Activated T-helper 2 cell treated with anti-CD3 and anti-CD28 coated beads, Interferon-gamma antibody, Interleukin-2, Interleukin-4, amounts not matched to agents 10 μg/mL and 5 μg/mL and 100 μg/mL, durations not matched to agents 14 hours and 24 hours and 36 hours (primary cell): ENCODE measurements at places on chromosomes 2 and 18. TPM values are rescaled to one million over a fixed set of nuclear protein-coding genes. Genes with fewer than 3 reads are reported as not detected.

Gene ADCY3
- total RNA-seq = 108 and 112 TPM in 2 replicates

Gene C2orf80
- total RNA-seq = not detected in 2 replicates

DNA sequence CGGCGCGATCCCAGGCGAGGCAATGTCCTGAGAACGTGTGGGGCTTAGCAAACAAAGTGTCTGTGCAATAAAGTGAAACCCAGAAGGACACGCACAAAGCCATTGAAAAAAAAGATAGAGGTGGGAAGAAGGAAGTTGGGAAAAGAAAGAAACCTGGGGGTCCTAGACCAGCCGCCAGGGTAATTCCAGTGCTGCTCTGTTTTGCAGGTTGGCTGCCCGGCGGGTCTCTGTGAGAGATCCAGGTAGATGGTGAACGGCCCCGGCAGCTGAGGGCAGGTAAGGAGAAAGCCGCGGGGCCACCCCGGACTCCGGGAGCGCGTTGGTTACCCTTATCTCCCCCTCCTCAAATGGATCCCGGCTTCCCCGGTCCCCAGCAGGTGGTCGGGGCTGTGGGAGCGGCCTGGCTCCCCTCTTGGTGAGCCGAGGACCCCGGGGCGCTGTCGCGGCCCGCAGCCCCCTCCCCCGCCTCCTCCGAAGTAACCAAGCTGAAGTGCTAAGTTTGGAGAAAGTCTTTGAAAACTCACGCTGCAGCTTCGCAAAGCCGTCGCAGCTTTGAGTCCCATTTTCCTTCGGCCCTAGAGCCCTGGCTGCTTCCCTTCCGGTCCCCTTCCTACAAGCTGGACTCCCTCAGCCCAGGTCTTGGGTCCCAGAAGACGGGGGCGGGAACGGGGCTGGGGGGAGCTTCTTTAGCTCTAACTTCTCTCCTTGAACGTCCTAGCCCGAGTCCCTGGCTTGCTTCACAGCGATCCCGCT lies 588 bp downstream of the OTX1 start:
- peaks cover 31% of the 10 kb centered on the region for H3K4me1 ChIP-seq
- DNase-seq = no peak
- peak overlapping the region; percentile 67 for H3K4me3 ChIP-seq
- no peaks in the 10 kb centered on the region for H3K36me3 ChIP-seq
- H3K27me3 ChIP-seq = peaks cover 82% of the 10 kb centered on the region

DNA sequence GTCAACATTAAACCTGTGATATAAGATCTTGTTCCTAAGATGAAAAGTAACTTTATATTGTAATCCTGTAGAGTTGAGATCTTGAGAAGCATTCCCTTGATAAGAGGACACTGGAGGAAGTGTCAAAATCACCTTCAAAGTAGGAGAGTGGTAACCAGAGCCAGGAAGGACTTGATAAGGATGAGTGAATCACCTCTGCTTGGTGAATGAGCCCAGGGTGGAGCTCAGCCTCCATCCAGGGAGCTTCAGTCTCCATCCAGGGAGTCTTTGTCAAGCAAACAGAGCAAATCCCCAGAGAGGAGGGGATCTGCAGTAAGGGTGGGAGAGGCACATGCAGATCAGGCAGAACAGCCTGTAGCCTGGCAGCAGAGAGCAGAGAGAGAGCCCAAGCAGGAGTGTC lies 167.1 kb upstream of the SIX2 start:
- H3K27me3 ChIP-seq = peaks cover 52% of the 10 kb centered on the region
- H3K36me3 ChIP-seq = no peaks in the 10 kb centered on the region
- H3K4me3 ChIP-seq = no peak overlapping the region
- no peak for DNase-seq
- H3K27ac ChIP-seq = no peak overlapping the region
- H3K4me1 ChIP-seq = peaks cover 2% of the 10 kb centered on the region

DNA sequence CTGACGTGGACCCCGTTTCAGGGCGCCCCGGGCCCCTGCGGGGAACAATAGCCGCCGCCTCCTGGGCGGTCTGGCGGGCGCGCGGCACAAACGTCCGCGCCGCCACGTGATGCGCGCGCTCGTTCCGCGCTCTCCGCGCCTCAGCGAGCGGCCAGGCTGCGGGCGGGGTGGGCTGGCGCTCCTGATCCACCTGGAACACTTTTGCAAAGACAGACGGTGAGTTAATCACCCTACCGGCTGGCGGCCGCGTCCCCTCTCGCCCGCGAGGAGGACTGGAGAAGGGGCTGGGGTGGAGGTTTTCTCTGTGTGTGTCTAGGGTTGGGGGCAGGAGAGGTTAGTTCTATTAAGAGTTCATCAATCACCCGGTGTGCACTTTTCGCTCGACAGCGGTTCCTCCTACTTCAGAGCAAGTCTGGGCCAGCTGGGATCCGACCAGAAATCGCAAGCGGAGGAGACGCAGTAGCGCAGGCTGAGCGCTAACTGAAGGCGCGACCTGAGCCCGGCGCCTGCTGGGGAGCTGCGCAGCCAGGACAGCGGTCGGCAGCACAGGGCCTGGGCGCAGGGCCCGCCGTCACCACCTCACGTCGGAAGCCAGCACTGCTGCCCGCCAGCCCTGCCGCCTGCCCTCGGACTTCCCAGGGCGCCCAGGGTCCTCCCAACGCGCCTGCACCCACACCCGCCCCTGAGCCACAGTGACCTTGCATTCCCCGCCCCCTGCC lies 10.3 kb upstream of the HOXD1 start:
- peak overlapping the region; percentile 27 for H3K4me3 ChIP-seq
- DNase-seq = no peak
- peaks cover 9% of the 10 kb centered on the region for H3K4me1 ChIP-seq
- H3K27me3 ChIP-seq = peaks cover 86% of the 10 kb centered on the region

Gene PLEKHM3
- total RNA-seq = 7.1 and 8.4 TPM in 2 replicates

Gene GPR45
- total RNA-seq = not detected in 2 replicates

Gene EPB41L3
- total RNA-seq = 1.6 and 1.9 TPM in 2 replicates

Gene ADNP2
- total RNA-seq = 28.1 and 28.9 TPM in 2 replicates

- no peak for DNase-seq
- H3K4me3 ChIP-seq = no peak overlapping the region
- peaks cover 10% of the 10 kb centered on the region for H3K36me3 ChIP-seq
These were observed 10.2 kb downstream of the KIF5C start for GRCh38 chr2:148885209-148885608.

GRCh38 chr2:55743583-55743982 lies 49.9 kb upstream of the PNPT1 start:
- no peak overlapping the region for H3K4me3 ChIP-seq
- DNase-seq = no peak
- no peaks in the 10 kb centered on the region for H3K36me3 ChIP-seq

GRCh38 chr2:29113891-29114321 lies 1.3 kb upstream of the CLIP4 start:
- H3K27ac ChIP-seq = peak overlapping the region; percentile 94
- H3K4me3 ChIP-seq = peak overlapping the region; percentile 90
- H3K4me1 ChIP-seq = peaks cover 40% of the 10 kb centered on the region
- H3K27me3 ChIP-seq = peaks cover 4% of the 10 kb centered on the region
- no peak for DNase-seq

GRCh38 chr2:206217743-206218142 lies 56.7 kb upstream of the ZDBF2 start:
- no peak overlapping the region for H3K27ac ChIP-seq
- no peaks in the 10 kb centered on the region for H3K36me3 ChIP-seq
- no peak overlapping the region for H3K4me3 ChIP-seq
- H3K4me1 ChIP-seq = peaks cover 4% of the 10 kb centered on the region
- DNase-seq = no peak

- no peak for DNase-seq
- H3K27ac ChIP-seq = no peak overlapping the region
- H3K36me3 ChIP-seq = no peaks in the 10 kb centered on the region
- no peaks in the 10 kb centered on the region for H3K4me1 ChIP-seq
These were observed 321.4 kb downstream of the IRS1 start for GRCh38 chr2:226478109-226478809.

Gene COX5B
- total RNA-seq = 217 and 237 TPM in 2 replicates

GRCh38 chr2:197875763-197876162 lies 71.4 kb downstream of the PLCL1 start:
- no peak for DNase-seq
- H3K27me3 ChIP-seq = no peaks in the 10 kb centered on the region
- no peaks in the 10 kb centered on the region for H3K36me3 ChIP-seq

GRCh38 chr18:41745166-41746049 lies 209.6 kb upstream of the PIK3C3 start:
- H3K27me3 ChIP-seq = no peaks in the 10 kb centered on the region
- no peak for DNase-seq

DNA sequence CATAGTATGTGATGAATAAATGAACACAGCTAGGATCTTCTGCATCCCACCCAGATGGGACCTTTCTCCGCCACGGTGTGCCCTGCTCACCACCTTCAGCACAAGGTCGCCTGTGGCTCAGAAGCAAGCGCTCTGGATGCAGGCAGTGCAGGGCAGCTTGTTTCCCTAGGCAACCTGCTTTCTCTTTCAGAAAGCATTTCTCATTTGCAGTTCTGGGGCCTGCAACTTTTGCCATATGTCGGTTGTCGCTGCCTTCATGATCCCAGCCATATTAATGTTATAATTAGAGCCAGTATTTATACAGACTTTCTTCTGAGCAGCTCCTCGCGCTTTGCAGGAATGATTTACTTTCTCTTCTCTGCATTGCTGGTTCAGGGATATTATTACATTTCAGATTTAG lies 692.8 kb downstream of the RNF144A start:
- no peak for DNase-seq
- no peak overlapping the region for H3K4me3 ChIP-seq
- no peaks in the 10 kb centered on the region for H3K27me3 ChIP-seq
- H3K27ac ChIP-seq = peak overlapping the region; percentile 37
- no peaks in the 10 kb centered on the region for H3K36me3 ChIP-seq
- H3K4me1 ChIP-seq = peaks cover 47% of the 10 kb centered on the region

Gene VWA3B
- total RNA-seq = not detected in 2 replicates

DNA sequence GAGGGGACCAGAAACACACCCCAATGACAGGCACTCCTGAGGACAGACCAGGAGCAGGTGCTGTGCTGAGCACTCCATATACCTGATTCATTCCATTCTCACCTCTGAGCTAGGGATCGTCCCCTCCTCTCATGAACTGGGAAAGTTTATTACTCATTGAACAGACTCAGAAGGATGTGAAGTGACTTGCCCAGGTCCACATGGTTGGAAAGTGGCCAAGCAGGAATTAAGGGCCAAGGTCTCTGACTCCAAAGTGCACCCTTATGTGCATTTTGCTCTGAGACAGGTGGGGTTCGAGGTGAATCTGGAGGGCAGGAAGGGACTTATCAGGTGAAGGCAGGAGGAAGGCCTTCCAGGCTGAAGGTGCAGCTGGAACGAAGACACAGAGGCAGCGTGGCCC lies 25.1 kb upstream of the PLB1 start:
- no peak for DNase-seq
- H3K4me3 ChIP-seq = no peak overlapping the region
- H3K27me3 ChIP-seq = no peaks in the 10 kb centered on the region

DNA sequence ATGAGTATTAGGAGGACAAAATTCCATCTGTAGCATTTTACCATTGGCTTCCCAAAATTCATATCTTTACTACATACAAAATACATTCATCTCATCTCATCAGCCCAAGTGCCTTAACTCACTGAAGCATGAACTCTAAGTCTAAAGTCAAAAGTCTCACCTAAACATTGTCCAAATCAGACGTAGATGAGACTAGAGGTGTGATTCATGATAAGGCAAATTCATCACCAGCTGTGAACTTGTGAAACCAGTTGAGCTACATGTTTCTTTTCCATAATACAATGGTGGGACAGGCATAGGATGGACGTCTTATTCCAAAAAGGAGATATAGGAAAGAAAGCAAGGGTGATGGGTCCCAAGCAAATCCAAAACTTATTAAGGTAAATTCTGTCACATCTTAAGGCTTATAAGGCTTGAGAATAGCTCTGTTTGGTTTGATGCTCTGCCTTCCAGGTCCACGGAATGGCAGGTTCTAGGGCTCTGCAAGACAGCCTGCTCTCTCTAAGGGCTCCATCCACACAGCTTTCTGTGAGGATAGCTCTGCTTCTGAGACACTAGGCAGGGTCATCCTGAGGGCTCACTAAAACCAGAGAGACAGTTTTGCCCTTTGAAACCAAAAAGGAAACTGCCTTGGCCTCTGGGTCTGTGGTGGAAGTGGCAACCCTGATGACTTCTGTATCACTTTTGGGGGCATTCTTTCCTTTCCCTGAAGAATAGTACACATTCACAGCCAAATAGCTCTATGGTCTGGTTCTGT lies 9.6 kb downstream of the IFIH1 start:
- H3K36me3 ChIP-seq = peaks cover 34% of the 10 kb centered on the region
- H3K4me1 ChIP-seq = peaks cover 33% of the 10 kb centered on the region
- DNase-seq = no peak

- H3K27me3 ChIP-seq = peaks cover 13% of the 10 kb centered on the region
- no peaks in the 10 kb centered on the region for H3K36me3 ChIP-seq
- peaks cover 4% of the 10 kb centered on the region for H3K4me1 ChIP-seq
- no peak overlapping the region for H3K27ac ChIP-seq
- DNase-seq = no peak
- H3K4me3 ChIP-seq = no peak overlapping the region
These were observed 97.3 kb upstream of the STK39 start for GRCh38 chr2:168344706-168345105.

- no peaks in the 10 kb centered on the region for H3K4me1 ChIP-seq
- no peak overlapping the region for H3K4me3 ChIP-seq
- no peak for DNase-seq
- H3K27ac ChIP-seq = no peak overlapping the region
- H3K36me3 ChIP-seq = no peaks in the 10 kb centered on the region
These were observed 707 bp upstream of the SERPINB7 start for GRCh38 chr18:63774511-63774910.

Gene SCTR
- total RNA-seq = not detected in 2 replicates

Gene TFCP2L1
- total RNA-seq = 0.11 TPM in 1 of 2 replicates, not detected in the other

DNA sequence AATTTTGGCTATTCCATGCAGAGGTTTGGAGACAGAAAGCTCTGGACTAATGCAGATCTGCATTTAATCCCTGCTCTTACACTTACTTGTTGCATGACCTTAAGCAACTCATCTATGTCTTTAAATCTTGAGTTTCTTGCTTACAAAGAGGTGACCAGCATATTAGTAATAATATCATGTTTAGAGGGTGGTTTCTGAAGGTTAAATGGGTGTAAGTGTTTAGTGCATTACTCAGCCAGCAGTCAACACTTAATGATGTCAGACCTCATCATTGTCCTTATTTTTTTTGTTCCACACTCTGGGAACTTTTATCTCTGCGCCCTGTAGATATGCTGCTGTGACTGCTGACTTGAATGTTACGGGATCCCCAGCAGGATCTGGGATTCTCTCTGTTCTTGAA lies 1.7 kb downstream of the IL1RL1 start:
- H3K27ac ChIP-seq = peak overlapping the region; percentile 44
- H3K4me3 ChIP-seq = no peak overlapping the region
- H3K4me1 ChIP-seq = peaks cover 52% of the 10 kb centered on the region
- H3K27me3 ChIP-seq = no peaks in the 10 kb centered on the region

DNA sequence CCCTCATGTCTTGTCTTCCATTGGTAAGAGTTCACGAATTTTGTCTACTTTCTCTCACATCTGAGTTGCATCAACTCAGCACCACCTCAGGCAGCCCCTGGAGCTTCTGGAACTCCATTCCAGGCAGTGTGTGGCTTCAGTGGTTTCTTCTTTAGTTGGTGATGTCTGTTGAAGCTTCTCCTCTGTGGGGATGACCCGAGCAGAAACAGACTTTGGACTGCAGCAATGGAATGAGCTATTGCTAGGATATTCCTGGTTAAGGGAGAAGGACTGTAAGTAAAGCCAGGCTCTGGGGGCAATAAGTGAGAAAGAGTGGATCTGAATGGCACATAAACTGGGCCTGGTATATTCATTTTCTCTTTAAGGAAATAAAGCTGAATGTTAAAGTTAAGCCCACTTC lies 32.3 kb upstream of the STAT4 start:
- no peak overlapping the region for H3K27ac ChIP-seq
- H3K4me3 ChIP-seq = no peak overlapping the region
- peaks cover 11% of the 10 kb centered on the region for H3K4me1 ChIP-seq
- H3K27me3 ChIP-seq = no peaks in the 10 kb centered on the region
